Right atrium auricular region (tissue), 2 donors: ENCODE measurements at places on chromosomes 11 and 22. TPM values are rescaled to one million over a fixed set of nuclear protein-coding genes. Genes with fewer than 3 reads are reported as not detected.

GRCh38 chr11:72451831-72452376 lies 17.6 kb upstream of the CLPB start:
- H3K27ac ChIP-seq, result no peak overlapping the region
- no peaks in the 10 kb centered on the region for H3K4me1 ChIP-seq
- H3K4me3 ChIP-seq, result no peak overlapping the region
- H3K36me3 ChIP-seq, result no peaks in the 10 kb centered on the region

GRCh38 chr22:27526901-27527300 lies 274.7 kb downstream of the MN1 start:
- DNase-seq, result no peak
- no peaks in the 10 kb centered on the region for H3K36me3 ChIP-seq
- no peak overlapping the region for H3K27ac ChIP-seq
- no peaks in the 10 kb centered on the region for H3K27me3 ChIP-seq

DNA sequence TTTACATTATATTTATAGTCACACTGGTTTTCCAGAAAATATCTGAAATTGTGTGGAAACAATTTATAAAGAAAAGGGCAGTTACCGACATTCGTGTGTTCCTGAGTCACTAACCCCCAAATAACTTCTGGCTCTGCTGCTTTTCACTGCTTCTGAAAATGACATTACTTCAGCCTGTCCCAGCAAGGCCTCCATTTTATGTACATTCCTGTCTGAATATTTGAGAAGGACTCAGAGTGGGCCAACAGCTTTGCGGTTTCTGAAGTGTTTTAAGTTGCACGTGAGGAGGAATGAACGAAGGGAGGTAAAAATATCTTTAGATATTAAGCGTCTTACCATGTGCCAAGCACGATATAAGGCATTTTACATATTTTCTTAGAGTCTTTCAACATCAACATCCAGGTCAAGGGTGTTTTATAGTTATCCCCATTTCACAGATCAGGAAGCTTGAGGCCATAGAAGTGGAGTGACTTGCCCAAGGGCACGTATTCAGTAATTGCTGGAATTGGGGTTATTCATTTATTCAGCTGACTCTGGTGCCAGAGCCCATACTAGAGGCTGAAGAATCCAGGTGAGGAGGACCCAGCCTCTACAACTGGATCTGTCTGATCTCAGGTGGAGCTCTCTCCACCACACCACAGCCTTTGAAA lies 30.8 kb upstream of the WNT11 start:
- H3K4me1 ChIP-seq, result no peaks in the 10 kb centered on the region
- no peak for DNase-seq
- no peak overlapping the region for H3K4me3 ChIP-seq

OR52E8 gene
- not detected for total RNA-seq

DNA sequence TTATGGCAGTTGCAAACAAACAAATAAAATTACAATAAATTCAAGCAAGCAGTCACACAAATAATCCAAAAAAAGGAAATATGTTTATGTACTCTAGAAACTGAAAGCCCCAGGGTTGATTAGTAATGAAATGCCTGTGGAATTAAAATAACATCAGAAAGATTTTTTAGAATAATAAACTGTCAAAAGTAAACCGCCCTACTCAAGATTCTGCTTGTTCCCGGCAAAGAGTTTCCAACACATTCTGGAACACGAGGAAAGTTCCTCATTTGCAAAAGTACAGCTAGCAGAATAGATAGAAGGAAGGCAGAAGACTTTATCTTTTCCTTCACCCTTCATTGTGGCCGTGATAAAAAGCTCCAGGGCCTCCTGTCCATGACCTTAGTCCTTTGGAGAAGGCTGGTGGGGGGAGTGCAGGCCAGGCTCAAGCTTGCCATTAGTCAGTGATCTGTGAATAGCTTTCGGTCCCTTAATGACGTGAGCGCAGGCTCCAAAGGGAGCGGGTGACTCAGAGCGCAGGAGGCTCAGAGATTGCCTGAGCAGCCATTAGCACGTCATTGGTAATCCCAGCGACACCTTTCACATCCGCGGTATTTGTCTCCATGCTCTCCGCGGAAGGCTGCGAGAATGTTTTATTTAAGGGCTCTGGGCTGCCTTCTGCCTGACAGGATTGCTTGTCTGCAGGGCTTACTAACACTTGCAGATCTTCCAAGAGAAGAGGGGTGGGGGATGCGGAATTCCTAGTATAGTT lies 458.3 kb downstream of the METTL15 start:
- peak; percentile 95 for DNase-seq
- no peaks in the 10 kb centered on the region for H3K36me3 ChIP-seq
- H3K27me3 ChIP-seq, result no peaks in the 10 kb centered on the region
- H3K4me1 ChIP-seq, result no peaks in the 10 kb centered on the region
- H3K4me3 ChIP-seq, result peak overlapping the region; percentile 28

DNA sequence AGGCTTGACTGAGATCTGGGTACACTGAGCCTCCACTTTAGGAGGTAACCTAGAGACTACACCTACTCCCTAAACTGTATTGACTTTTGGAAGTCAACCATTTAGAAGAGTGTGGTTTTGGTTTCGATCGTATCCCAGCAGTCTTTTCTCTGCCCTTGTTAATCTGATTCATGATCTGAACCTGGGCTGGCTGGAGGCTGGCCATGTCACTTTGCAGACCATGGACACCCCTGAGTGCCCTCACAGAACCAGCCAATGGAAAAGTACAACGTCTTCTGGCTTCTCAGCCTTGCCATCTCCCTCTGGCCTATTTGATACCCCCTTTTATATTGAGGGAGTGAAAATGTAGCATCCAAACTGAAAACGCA lies 10.8 kb downstream of the EHF start:
- peaks cover 14% of the 10 kb centered on the region for H3K4me1 ChIP-seq
- peak overlapping the region; percentile 43 for H3K27ac ChIP-seq
- no peaks in the 10 kb centered on the region for H3K27me3 ChIP-seq
- DNase-seq, result no peak
- H3K36me3 ChIP-seq, result no peaks in the 10 kb centered on the region

GRCh38 chr11:90213322-90213721 lies 9.5 kb downstream of the CHORDC1 start:
- no peaks in the 10 kb centered on the region for H3K27me3 ChIP-seq
- no peak overlapping the region for H3K4me3 ChIP-seq
- H3K4me1 ChIP-seq, result peaks cover 18% of the 10 kb centered on the region
- H3K36me3 ChIP-seq, result peaks cover 36% of the 10 kb centered on the region

LRRC75B gene
- total RNA-seq, result 7.5 TPM

DNA sequence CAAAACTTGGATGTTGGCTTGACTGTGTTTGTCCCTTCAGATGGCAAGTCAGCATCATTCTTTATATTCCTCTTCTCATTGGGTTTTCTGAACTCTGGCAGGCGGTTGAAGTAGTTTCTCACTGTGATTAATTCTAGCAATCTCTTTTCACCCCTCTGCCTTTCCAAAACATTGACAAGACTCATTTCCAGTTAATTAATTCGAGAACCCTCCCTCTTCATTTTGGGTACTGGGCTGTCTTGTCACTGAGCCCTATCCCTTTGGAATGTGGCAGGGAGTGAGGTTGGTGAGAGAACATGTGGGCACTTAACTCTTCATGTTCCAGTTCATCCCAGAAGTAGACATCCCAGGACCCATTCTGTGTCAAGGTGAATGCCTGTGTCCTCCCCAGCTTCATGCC lies 133.0 kb downstream of the WNT7B start:
- H3K36me3 ChIP-seq, result peaks cover 9% of the 10 kb centered on the region
- no peaks in the 10 kb centered on the region for H3K4me1 ChIP-seq
- H3K27ac ChIP-seq, result no peak overlapping the region
- no peak for DNase-seq

GRCh38 chr22:29348956-29349355 lies 33.5 kb upstream of the RASL10A start:
- H3K4me3 ChIP-seq, result no peak overlapping the region
- no peak overlapping the region for H3K27ac ChIP-seq
- peaks cover 76% of the 10 kb centered on the region for H3K36me3 ChIP-seq
- H3K27me3 ChIP-seq, result no peaks in the 10 kb centered on the region

MS4A4E gene
- total RNA-seq, result 0.71 TPM

DNA sequence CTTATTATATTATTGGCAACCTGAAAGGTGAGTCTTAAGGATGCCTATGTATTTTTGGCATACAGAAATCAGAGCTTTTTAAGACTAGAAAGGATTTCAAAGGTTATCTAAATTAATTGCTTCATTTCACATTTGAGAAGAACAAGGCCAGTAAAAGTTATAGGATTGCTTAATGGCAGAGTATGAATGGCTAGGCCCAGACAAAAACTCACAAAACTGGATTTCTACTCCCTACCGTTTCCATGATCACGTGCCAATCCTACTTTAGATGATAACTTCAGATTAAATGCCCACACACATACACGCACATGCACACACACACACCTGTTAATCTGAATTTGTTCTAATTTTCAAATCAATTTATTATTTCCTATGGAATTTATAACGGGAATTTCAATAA lies 1.8 kb upstream of the PDE3B start:
- H3K4me3 ChIP-seq, result no peak overlapping the region
- H3K4me1 ChIP-seq, result peaks cover 7% of the 10 kb centered on the region
- H3K27me3 ChIP-seq, result no peaks in the 10 kb centered on the region
- no peak for DNase-seq

GRCh38 chr11:13928566-13929251 lies 33.8 kb upstream of the SPON1 start:
- H3K4me3 ChIP-seq, result no peak overlapping the region
- H3K27ac ChIP-seq, result no peak overlapping the region
- H3K4me1 ChIP-seq, result no peaks in the 10 kb centered on the region
- no peaks in the 10 kb centered on the region for H3K36me3 ChIP-seq

SCGB1A1 gene
- total RNA-seq, result not detected

WBP2NL gene
- not detected for total RNA-seq

- no peaks in the 10 kb centered on the region for H3K27me3 ChIP-seq
Observed at GRCh38 chr11:12893787-12894672, 115.1 kb upstream of the RASSF10 start.

DNA sequence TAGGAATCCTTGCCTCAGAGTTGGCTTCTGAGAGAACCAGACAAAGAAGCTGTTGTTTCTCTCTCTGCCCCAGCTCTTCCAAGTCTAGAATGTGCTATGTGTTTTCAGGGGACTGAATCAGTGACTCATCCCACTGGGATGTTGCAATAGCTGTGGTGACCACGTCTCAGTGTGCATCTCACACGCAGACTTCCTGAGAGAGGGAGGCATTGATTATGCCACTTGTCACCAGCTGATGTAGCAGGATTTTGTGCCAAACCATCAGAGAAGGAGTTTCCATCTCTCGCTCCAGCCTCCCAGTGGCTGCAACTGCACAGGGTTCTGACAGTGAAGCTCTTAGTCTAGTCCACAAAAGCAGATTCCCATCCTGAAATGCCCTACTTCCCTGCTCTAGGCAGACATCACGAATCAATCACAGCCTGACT lies 455.8 kb downstream of the MIAT start:
- DNase-seq, result peak; percentile 95
- H3K36me3 ChIP-seq, result no peaks in the 10 kb centered on the region
- H3K27me3 ChIP-seq, result no peaks in the 10 kb centered on the region
- no peak overlapping the region for H3K4me3 ChIP-seq

DNA sequence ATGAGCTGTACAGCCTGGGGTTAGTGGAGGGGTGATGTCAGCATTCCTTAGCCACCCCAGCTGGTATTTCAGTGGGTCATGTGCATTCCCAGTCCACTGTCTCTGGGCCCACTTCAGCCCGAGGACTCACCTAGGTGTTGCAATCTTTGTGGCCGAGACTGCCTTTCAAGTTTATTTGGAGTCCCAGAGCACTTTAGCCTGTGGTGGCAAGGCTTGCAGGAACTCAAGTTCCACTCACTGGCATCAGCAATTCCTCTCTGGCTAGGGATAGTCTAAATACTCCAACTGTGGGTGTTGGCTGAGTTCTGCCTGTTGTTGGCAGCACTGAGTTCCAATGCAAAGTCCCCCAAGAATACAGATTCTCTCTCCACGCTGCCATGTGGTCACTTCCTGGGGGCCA lies 191.6 kb upstream of the PGR start:
- H3K27ac ChIP-seq, result no peak overlapping the region
- no peak overlapping the region for H3K4me3 ChIP-seq
- no peaks in the 10 kb centered on the region for H3K36me3 ChIP-seq
- DNase-seq, result no peak

DNA sequence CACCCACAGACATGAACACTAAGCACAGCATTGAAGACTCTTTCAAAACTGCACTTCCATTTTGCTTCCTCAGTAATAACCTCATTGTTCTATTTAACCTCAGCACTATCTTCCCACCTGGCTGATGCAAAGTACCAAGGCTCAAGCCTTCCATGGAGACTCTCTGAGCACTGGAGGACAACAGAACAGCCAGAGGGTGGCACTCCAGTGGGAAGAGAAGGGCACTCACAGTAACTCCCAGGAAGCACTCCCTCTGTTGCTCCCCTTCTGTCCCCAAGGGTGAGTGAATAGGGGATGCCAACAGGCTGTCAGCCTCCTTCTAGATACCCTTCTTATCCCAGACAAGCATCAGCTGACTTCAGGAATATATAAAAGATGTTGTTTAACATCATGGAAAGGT lies 3.5 kb downstream of the ME3 start:
- H3K4me1 ChIP-seq, result no peaks in the 10 kb centered on the region
- no peak for DNase-seq
- H3K4me3 ChIP-seq, result no peak overlapping the region

DNA sequence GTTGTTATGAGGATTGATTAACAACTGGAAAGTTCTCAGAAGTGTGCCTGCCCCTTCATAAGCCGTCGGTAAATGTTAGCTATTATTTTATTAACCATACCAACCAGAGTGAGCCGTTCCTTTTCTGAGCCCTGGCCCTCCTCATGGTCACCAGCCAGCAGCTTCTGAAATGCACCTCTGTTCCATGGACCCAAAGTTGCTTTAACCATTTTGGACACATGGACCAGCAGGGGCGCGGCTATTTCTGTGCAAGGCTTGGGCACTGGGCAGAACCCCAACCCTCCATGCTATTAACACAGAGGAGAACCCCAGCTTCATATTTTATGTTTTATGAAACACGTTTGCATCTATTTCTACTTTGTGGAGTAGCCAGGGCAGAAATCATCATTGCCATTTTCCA lies 18.6 kb upstream of the SCGB1A1 start:
- peak overlapping the region; percentile 69 for H3K27ac ChIP-seq
- no peak overlapping the region for H3K4me3 ChIP-seq
- no peaks in the 10 kb centered on the region for H3K27me3 ChIP-seq
- peaks cover 67% of the 10 kb centered on the region for H3K4me1 ChIP-seq
- no peak for DNase-seq

PNPLA5 gene
- not detected for total RNA-seq

- H3K27ac ChIP-seq, result peak overlapping the region; percentile 59
- H3K4me3 ChIP-seq, result no peak overlapping the region
- H3K4me1 ChIP-seq, result no peaks in the 10 kb centered on the region
- no peaks in the 10 kb centered on the region for H3K36me3 ChIP-seq
- no peak for DNase-seq
- no peaks in the 10 kb centered on the region for H3K27me3 ChIP-seq
Observed at GRCh38 chr11:121870206-121871045, 245.6 kb downstream of the BLID start.

GRCh38 chr11:34300026-34300925 lies 57.5 kb downstream of the ABTB2 start:
- no peak overlapping the region for H3K4me3 ChIP-seq
- H3K27me3 ChIP-seq, result no peaks in the 10 kb centered on the region
- no peak overlapping the region for H3K27ac ChIP-seq
- no peaks in the 10 kb centered on the region for H3K36me3 ChIP-seq

- H3K27me3 ChIP-seq, result no peaks in the 10 kb centered on the region
- no peaks in the 10 kb centered on the region for H3K36me3 ChIP-seq
- peaks cover 6% of the 10 kb centered on the region for H3K4me1 ChIP-seq
- no peak overlapping the region for H3K4me3 ChIP-seq
- H3K27ac ChIP-seq, result no peak overlapping the region
Observed at GRCh38 chr22:42327462-42328129, 57.1 kb upstream of the TCF20 start.
